Neural crest cell (in vitro differentiated cells): ENCODE measurements at places on chromosomes 2 and 18.

GRCh38 chr2:14120376-14120775 is 512.1 kb upstream of the LRATD1 start:
- no peak for DNase-seq

GRCh38 chr2:215848698-215849097 is 164.7 kb downstream of the MREG start:
- no peak for DNase-seq

- DNase-seq: peak; percentile 19
Measured at GRCh38 chr18:67151366-67151765, 365.2 kb downstream of the DSEL start.

DNA sequence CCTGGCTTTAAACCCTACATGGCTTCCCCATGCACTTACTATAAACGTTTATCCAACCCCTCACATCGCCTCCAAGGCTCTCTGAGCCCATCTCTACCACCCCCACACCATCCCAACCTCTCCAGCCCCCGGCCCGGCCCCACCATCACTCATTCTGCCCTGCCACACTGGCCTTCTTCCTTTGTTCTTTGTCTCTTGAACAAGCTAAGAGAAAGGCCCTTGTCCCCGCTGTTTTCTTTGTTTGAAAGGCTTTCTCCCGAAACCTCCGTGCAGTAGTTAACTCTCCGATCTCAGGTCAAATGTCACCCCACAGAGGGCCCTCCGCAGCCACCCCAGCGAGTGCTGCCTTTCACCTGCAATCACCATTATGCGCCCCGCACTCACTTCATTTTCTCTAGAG is 100.4 kb downstream of the AFF3 start:
- peak; percentile 51 for DNase-seq

- DNase-seq: no peak
Measured at GRCh38 chr2:25358836-25359235, 17.1 kb upstream of the DNMT3A start.

DNA sequence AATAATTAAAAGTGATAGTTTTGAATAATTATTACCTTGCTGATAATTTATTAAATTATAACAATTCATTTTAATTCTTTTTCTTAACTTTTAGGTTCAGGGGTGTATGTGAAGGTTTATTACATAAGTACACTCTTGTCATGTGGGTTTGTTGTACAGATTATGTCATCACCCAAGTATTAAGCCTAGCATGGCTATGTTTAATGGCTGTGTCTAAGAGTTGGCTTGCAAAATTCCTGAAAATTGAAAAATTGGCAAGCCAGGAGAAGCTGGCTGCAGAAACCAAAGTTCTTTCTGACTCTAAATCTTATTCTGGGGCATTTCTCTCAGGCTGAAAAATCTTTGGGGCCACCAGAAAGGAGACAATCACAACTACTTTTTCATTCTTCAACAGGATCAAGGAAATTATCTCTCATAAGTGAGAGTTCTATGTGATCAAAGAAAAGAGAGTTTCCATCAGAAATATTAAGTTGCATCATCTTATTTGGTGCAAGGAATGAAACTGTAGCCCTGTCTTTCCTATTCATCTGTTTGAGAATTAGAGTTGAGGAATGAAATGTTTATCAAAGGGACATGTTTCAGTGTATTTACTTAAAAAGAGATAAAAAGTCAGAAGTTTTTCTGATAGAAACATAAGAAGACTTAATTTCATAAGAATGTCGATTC is 412.1 kb upstream of the CDH2 start:
- DNase-seq: no peak

GRCh38 chr2:44566059-44566458 is 204.3 kb downstream of the CAMKMT start:
- no peak for DNase-seq

DNA sequence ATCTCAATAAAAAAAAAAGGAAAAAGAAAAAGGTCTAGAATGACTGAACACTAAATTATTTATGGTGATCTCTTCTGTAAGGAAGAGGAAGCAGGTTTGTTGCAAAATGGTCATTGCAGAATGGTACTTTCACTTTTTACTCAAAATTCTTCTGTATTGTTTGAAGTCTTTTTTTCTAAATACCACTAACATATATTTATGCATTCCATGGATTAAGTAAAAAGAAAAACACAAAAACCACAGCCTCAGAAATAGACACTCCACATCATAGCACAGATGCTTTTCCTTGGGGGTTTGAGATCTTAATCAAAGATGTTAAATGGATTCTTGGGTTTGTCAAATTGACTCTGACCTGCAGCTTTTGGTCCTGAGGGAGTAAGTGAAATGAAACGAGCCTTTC is 47.4 kb downstream of the RHOB start:
- no peak for DNase-seq

GRCh38 chr2:55134316-55134706 is 84.1 kb upstream of the RTN4 start:
- no peak for DNase-seq

DNA sequence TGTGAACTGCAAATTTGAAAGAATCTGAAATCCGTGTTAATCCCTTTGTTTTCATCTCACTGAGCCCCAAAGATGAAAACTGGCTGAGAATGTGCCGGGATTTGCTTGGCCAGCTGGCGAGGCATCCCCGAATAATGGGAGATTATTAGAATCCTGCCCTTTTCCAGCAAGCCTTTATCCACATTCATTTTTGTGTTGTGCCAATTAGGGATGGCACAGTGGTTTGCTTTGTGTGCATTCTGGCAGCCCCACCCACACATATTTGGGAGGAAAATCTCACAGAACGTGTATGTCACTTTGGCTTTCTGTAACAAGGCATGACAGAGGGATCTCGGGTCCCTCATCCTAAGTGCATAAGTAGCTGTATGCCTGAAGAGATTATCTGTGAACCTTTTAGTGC is 405.8 kb upstream of the FAM98A start:
- no peak for DNase-seq

- no peak for DNase-seq
Measured at GRCh38 chr2:177328056-177328455, 63.5 kb upstream of the NFE2L2 start.

DNA sequence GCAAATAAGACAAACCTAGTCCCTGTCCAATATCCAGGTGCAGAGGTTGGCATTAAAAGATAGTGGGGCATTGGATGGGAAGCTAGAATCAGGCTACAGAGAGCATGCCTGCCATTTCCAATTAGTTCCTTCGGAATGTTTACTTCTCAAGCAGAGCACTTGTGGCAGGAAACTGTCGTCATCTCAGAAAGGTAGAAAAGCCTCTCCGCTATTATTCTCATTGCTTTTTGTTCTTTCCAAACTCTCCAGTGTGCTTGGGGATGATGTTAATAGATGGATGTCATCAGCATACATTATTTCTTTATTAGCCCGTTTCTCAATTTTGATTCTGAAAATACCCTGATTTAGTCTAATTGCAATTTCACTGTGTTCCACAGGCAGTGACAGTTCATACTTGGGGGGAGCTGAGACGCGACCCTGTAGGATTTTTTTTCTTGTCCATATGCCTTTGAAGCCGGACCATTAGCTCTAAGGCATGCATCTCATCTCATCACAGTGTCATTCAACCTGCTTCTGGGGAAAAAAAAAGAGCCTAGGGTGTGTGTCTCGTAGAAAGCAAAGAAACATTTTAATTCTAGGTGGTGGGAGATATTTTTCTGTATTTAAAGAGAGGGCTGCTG is 7.7 kb downstream of the ASB18 start:
- DNase-seq: no peak

DNA sequence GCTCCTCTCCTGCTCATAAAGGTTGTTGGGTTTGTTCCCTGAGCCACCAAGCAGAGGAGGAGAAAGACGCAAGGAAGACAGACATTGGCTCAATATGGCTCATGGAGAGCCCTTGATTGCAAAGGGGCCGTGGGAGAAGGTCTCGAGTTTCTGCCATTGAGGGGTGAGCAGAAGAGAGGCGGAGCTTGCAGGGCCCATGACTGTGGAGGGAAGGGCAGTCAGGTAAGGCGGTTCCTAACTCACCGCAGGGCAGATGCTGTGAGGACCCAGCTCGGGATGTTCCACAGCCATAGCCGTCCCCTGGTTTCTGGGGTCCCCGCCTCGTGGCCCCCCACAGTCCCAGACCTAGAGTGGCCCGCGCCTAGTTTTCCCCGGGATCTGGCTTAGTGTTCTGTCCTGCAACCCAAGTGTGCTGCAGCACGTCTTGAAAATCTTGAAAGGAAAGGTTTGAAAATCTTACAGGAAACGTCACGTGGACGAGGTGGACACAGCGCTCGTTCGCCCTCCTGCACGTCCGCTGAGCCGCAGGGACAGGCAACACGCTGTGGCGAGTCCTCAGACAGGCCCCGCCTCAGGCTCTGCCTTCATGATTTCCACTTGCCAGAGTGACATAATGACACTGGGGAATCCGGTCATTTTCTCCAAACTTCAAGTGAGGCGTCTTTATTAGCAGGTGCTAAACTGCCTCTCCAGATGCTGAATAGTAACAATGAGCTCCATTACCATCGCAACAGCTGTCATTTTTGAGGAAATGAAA is 105.5 kb upstream of the HDAC4 start:
- no peak for DNase-seq

DNA sequence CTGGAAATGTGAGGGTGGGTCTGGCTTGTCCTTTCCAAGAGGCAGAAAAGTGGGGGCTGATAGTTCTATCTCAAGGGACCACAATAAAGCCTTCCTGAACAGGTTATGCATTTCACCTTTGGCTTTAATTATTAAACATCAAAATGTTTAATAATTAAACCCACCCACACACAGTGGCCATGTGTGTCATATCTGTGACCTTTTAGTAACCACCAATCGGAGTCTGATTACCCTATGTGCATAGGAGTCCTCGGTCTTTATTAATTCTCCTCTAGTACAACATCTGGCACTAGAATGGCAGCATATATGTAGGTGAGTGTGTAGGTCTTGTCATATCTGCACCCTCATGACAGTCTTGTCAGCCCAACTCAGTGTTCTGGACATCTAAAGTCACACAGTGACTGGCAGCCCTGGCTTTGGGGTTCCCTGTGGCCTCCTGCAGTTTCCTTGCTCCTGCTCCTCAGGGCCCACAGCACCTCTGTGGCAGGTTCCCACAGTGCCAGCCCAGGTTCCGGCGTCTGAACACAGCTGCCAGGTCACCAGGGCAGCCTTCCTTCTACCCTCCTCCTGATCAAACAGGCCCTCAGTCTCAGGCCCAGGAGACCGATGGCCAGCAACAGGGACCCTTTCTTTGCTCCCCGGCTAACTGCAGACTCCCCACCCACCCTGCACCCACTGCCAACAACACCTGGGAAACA is 100.9 kb downstream of the MTCL1 start:
- no peak for DNase-seq

- DNase-seq: no peak
Measured at GRCh38 chr2:172196768-172197431, 94.2 kb upstream of the DLX2 start.

- DNase-seq: no peak
Measured at GRCh38 chr18:48815581-48816324, 135.0 kb downstream of the SMAD7 start.

DNA sequence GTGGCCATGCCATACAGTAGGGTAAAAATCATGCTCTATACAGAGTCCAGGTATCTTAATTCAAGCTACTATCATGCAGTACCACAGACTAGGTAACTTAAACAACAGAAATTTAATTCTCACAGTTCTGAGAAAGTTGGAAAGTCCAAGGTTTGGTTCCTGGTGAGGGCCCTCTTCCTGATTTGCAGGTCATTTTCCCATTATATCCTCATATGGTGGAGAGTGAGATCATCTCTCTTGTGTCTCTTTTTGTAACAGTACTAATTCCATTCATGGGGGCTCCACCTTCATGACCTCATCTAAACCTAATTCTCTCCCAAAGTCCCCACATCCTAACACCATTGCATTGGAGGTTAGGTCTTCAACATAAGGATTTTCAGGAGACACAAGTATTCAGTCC is 335.0 kb upstream of the ACVR2A start:
- no peak for DNase-seq

GRCh38 chr2:169072163-169072925 is 3.0 kb downstream of the DHRS9 start:
- DNase-seq: no peak

DNA sequence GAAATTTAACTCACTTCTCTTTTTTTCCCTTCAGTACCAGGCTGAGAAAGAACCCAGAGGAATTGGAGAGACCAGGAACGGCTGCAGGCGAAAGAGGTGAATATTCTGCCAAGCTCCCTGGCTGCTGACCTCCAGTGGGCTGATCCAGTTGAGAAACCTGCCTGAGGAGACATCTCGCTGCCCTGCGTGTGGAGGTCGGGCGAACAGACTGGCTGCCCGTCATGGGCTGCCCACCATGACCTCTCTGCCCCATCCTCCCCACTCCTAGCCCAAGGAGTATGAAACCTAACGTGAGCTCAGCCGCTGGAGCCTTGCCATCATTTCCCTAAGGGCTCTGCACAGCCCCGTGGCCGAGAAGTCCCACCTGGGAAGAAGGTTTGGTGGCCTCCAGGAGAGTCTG is 148.8 kb upstream of the SALL3 start:
- DNase-seq: no peak

- DNase-seq: no peak
Measured at GRCh38 chr2:67159929-67160328, 237.2 kb upstream of the ETAA1 start.

DNA sequence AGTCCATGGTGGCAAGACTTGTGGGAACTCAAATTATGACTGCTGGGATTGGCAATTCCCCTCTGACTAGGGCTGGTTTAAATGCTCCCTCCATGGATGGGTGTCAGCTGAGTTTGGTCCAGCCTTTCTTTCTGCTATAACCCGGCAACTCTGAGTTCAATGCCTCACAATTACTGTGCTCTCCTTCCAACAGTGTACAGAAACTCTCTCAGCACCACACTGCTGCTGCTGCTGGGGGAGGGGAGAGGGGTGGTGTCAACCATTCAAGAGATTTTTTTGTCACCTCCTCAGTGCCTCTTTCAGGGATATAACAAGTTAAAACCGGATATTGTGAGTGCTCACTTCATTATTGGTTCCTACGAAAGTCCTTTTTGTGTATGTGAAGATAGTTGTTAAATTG is 830.3 kb upstream of the NXPH2 start:
- DNase-seq: no peak

DNA sequence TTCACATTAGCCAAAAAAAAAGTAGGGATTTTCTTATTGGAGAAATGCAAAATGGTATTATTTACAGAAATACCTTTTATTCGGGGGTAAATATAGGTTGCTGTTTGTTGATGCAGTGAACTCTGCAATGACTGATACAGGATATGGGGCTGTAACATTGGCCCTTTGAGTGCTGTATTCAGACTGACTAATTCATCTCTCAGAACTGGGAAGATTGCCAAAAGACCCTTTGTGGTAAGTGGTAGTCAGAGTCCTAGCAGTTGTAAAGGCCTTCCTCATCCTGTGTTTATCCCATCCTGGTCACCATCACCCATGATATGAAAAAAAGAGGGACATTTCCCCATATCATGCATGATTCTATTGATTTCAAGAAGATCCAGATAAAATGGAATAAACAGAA is 14.0 kb upstream of the DCC start:
- no peak for DNase-seq

DNA sequence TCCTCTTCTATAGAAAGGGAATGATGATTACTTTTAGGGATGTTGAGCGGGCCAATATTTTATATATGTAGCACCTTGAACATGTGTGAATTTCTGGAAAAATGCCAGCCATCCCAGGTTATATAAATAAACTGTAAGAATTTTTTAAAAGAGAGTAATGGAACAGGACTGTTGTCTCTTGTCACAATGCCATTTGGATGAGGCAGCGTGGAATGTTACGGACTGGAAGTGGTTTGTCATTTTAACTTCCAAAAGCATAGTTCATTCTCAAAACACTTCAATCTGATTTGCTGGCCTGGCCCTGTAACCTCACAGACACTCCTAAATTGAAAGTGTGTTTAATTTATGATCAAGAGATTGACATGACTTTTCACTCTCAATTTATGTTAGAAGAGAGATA is 70.8 kb downstream of the TPGS2 start:
- no peak for DNase-seq
